Hepatocyte (in vitro differentiated cells): ENCODE measurements at places on chromosomes 1 and 21. TPM values are rescaled to one million over a fixed set of nuclear protein-coding genes. Genes with fewer than 3 reads are reported as not detected.

DNA sequence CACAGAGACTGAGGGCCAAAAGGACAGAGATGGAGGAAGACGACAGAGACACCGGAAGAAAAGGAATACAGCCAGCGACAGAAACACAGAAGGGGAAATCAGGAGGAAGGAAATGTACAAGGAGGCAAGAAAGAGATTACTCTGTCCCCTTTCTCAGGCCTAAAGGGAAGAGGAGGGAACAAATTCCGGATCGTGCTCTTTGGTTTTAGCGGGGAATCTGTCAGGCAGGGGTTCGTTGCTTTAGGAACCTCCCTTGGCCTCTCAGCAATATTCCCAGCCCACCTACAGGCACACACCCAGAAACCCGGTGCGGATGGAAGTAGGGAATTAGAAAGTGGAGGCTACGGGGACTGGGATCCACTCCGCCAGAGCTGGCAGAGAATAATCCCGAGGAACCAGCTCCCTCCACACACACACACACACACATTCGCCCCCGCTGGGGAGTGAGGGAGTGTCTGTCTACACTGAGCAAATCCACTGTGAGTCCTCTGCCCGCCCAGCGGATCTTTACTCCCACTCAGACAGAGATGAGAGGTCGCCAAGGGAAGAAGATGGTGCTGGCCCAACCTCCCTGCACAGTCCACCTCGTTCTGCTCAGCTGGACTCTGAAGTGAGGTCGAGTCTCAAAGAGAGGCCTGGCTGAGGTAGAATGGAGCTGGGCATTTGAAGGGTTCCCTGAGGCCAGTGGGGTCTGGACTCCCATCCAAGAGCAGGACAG lies 5.7 kb downstream of the TAL1 start:
- H3K27me3 ChIP-seq, result peaks cover 96% of the 10 kb centered on the region
- H3K27ac ChIP-seq, result no peak overlapping the region
- peaks cover 9% of the 10 kb centered on the region for H3K4me1 ChIP-seq
- no peak for DNase-seq
- H3K4me3 ChIP-seq, result no peak overlapping the region
- H3K36me3 ChIP-seq, result no peaks in the 10 kb centered on the region

DNA sequence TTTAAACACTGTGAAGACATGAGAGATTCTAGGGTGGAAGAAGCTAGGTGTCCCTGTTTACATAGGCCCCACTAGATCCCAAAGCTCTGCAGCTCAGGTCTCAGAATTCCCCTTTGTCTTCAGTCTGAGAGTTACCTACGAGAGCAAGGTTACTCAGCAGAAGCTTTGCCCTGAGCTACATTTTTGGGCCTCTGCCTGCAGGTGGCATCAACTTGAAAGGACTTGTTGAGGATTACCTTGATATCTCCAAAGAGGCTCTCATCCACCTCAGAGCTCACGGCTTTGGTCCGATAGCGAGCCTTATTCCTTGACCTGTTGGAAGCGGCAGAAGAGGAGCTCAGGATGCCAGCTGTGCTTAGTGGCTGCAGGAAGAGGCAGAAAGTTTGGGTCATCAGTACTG lies 7.0 kb downstream of the CFAP45 start:
- no peak overlapping the region for H3K27ac ChIP-seq
- peaks cover 6% of the 10 kb centered on the region for H3K4me1 ChIP-seq
- no peak overlapping the region for H3K4me3 ChIP-seq
- no peaks in the 10 kb centered on the region for H3K36me3 ChIP-seq

GRCh38 chr1:11838349-11839272 lies 9.0 kb downstream of the NPPA start:
- H3K27me3 ChIP-seq, result no peaks in the 10 kb centered on the region
- H3K27ac ChIP-seq, result no peak overlapping the region
- H3K4me1 ChIP-seq, result peaks cover 16% of the 10 kb centered on the region
- H3K36me3 ChIP-seq, result no peaks in the 10 kb centered on the region

GRCh38 chr1:88250915-88251314 lies 433.2 kb upstream of the PKN2 start:
- DNase-seq, result no peak
- H3K4me3 ChIP-seq, result no peak overlapping the region
- H3K27ac ChIP-seq, result no peak overlapping the region
- no peaks in the 10 kb centered on the region for H3K27me3 ChIP-seq
- H3K4me1 ChIP-seq, result no peaks in the 10 kb centered on the region
- H3K36me3 ChIP-seq, result no peaks in the 10 kb centered on the region

GRCh38 chr1:201538612-201539551 lies at the start of gene NAV1:
TSS of gene NAV1 (plus strand) at chr1:201539127. CDS start at chr1:201622885, 83,758 bp downstream.
- peak within 1 kb of the TSS; percentile 74 for H3K4me3 ChIP-seq
- no peaks in the 10 kb centered on the region for H3K36me3 ChIP-seq
- H3K27ac ChIP-seq, result peak within 1 kb of the TSS; percentile 39
- H3K4me1 ChIP-seq, result peaks cover 15% of the 10 kb centered on the region
- peaks cover 37% of the 10 kb centered on the region for H3K27me3 ChIP-seq
- peak; percentile 74 for DNase-seq

GRCh38 chr1:19892129-19892528 lies 9.9 kb downstream of the OTUD3 start:
- H3K4me3 ChIP-seq, result no peak overlapping the region
- no peaks in the 10 kb centered on the region for H3K36me3 ChIP-seq
- H3K27me3 ChIP-seq, result no peaks in the 10 kb centered on the region
- no peak overlapping the region for H3K27ac ChIP-seq

GRCh38 chr1:53314606-53315005 lies 13.3 kb downstream of the LRP8 start:
- no peaks in the 10 kb centered on the region for H3K27me3 ChIP-seq
- H3K36me3 ChIP-seq, result no peaks in the 10 kb centered on the region
- no peak overlapping the region for H3K4me3 ChIP-seq
- no peak overlapping the region for H3K27ac ChIP-seq
- H3K4me1 ChIP-seq, result peaks cover 4% of the 10 kb centered on the region

DNA sequence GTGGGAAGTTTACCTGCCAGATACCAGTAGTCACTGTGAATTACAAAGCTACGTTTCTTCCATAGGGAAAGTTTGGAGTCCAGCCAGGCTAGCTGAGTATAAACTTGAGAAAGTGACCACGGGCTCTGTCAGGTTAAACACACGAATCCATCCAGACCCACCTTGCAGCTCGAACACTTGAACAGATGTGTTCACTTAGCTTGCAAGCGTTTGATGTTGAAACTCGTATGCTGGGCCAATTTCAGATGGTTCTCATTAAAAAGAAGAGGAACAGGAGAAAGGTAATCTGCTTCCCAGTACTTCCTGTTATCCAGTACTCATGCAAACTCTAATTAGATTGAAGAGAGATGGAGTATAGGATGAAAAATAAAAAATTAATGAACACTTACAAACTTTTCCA lies 636.4 kb downstream of the SMYD3 start:
- no peak overlapping the region for H3K4me3 ChIP-seq
- DNase-seq, result no peak
- H3K27ac ChIP-seq, result peak overlapping the region; percentile 76
- peaks cover 40% of the 10 kb centered on the region for H3K4me1 ChIP-seq

DNA sequence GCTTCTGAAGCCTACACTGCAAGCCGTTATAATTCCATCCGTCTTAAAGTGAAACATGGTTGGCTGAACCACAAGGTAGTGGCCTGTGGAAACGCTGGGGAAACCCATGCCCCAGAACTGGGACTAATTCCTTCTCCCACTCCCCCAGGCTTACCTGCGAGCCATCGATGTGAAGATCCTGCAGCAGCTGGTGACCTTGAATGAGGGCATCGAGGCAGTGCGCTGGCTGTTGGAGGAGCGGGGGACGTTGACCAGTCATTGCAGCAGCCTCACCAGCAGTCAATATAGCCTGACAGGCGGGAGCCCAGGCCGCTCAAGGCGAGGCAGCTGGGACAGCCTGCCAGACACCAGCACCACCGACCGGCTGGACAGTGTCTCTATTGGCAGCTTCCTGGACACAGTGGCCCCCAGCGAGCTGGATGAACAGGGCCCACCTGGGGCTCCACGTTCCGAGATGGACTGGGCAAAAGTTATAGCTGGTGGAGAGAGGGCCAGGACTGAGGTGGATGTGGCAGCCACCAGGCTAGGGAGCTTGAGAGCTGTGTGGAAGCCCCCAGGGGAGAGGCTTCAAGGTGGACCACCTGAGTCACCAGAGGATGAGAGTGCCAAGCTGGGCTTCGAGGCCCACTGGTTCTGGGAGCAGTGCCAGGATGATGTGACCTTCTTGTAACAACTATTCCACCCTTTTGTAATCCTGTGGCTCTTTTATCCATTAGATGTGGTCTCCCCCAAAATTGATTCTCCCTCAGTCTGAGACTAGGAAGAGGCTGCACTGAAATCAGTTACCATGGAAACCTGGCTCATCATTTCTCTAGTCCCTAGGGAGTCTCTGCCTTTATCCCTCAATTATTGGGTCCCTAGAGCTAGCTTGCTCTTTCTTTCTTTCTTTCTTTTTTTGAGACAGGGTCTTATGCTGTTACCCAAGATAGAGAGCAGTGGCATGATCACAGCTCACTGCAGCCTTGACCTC lies 16.7 kb downstream of the LURAP1 start:
- H3K36me3 ChIP-seq, result no peaks in the 10 kb centered on the region
- no peak for DNase-seq
- H3K27ac ChIP-seq, result no peak overlapping the region
- no peaks in the 10 kb centered on the region for H3K27me3 ChIP-seq
- no peak overlapping the region for H3K4me3 ChIP-seq

- H3K27ac ChIP-seq, result no peak overlapping the region
- no peak overlapping the region for H3K4me3 ChIP-seq
- no peaks in the 10 kb centered on the region for H3K4me1 ChIP-seq
- peaks cover 7% of the 10 kb centered on the region for H3K27me3 ChIP-seq
- no peaks in the 10 kb centered on the region for H3K36me3 ChIP-seq
Observed at GRCh38 chr1:115564201-115564600, 77.6 kb upstream of the VANGL1 start.

DNA sequence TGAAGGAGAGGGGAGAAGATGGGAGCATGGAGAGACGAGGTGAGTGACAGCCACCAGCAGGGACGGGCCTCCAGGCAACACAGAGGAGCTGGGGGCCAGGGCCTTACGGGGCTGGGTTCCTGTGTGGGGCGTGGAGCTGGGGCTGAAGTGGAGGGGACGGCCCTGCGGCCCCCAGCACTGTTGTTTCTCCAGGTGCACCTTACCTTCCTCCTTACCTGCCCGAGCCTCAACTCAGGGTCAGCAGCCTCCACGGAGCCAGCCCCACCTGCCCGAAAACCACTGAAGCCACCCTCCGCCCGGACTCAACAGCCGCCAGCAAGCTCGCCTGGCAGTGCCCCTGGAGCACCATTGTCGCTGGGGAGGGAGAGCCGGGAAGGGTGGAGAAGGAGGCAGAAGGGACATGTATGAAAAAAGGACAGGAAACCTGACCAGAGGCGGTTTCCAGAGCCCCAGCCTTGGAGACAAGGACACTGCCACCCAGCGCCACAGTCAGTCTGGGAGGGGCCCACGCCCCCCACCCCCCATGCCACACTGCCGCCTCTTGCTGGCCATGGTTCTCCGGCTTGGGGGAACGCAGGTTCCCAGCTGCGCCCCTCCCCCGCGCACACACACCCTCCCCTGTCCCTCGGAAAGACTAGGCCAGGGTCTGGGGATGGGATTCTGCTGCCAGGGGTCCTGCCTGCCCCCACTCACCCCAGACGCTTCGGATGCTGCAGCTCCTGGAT lies 10.6 kb downstream of the PLA2G2F start:
- no peak overlapping the region for H3K27ac ChIP-seq
- no peaks in the 10 kb centered on the region for H3K27me3 ChIP-seq
- H3K4me1 ChIP-seq, result no peaks in the 10 kb centered on the region

- no peak overlapping the region for H3K27ac ChIP-seq
Observed at GRCh38 chr1:184825571-184825970, 70.9 kb upstream of the EDEM3 start.

DNA sequence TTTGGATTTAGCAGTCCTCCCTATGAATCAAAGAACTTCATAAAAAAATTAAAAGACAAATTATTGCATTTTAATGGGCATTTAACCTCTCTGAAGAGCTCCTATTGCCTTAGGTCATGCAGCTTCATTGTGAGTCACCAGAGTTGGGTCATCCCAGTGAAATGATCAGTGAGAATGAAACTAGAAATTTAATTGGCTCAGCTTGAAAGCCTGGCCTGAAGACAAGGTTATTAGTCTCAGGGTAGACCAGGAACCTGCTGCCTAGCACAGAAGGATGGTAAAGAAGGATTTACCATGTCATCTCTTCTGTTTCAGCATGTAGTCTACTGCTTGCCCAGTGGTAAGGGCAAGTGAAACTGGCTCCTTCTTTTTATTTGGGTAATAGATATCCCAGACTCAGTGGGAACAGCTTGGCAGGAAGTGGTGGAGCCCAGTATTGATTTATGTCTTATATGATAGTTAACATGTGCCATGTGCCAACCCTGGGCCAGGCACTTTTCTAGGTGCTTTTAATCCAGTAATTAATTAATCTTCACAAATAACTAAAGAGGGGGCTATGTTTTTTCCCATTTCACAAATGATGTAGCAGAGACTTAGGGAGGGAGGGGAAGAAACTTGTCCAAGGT lies 23.6 kb downstream of the LAMC2 start:
- no peaks in the 10 kb centered on the region for H3K36me3 ChIP-seq
- H3K4me1 ChIP-seq, result no peaks in the 10 kb centered on the region
- no peak overlapping the region for H3K4me3 ChIP-seq
- peak; percentile 25 for DNase-seq
- no peak overlapping the region for H3K27ac ChIP-seq
- no peaks in the 10 kb centered on the region for H3K27me3 ChIP-seq

- no peaks in the 10 kb centered on the region for H3K4me1 ChIP-seq
- no peaks in the 10 kb centered on the region for H3K27me3 ChIP-seq
- DNase-seq, result no peak
Observed at GRCh38 chr21:18630446-18630845, 226.9 kb upstream of the TMPRSS15 start.

GRCh38 chr1:50492142-50492541 lies 68.9 kb upstream of the DMRTA2 start:
- no peak overlapping the region for H3K4me3 ChIP-seq
- H3K27ac ChIP-seq, result no peak overlapping the region
- H3K27me3 ChIP-seq, result no peaks in the 10 kb centered on the region
- no peaks in the 10 kb centered on the region for H3K4me1 ChIP-seq

DNA sequence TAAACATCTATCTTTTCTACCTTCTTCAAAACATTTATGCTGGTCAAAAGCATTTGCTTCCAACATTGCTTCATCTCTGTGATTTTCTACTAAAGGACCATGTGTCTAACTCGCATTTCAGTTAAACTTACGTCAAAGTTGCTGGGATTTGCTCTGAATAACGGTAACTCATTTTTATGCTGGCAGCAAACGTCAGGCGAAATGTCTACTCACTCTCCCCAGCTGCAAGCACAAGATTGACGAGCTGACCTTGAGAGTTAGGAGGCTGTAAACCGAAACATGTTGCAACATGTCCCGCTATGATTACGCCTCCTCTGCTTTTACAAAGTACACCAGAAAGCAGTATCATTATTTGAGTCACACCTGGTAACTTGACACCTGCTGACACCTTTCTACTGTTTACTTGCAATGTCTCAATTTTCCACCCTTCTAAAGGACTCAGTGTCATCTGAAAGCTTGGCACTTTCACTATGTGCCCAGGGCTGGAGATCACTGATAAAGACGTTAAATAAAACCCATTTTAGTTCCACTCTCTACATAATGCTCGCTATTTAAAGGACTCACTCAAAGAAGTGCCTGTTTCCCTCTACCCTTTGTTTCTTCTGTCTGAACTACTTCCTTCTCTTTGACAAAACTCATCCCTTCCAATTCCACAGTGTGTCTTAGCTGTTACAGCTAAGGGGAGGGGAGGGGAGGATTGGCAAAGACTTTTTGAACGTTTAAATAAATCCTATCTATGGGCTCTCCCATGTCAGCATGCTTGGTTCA lies 111.9 kb downstream of the PTPN14 start:
- H3K27me3 ChIP-seq, result no peaks in the 10 kb centered on the region
- H3K36me3 ChIP-seq, result no peaks in the 10 kb centered on the region
- H3K27ac ChIP-seq, result peak overlapping the region; percentile 87
- peaks cover 28% of the 10 kb centered on the region for H3K4me1 ChIP-seq

The RGS18 gene
- 0.13 TPM in 1 of 2 replicates, not detected in the other for total RNA-seq

The ZSWIM5 gene
- total RNA-seq, result 4.0 and 4.1 TPM in 2 replicates

The GPR153 gene
- 6.9 and 9.1 TPM in 2 replicates for total RNA-seq

The PLXNA2 gene
- total RNA-seq, result 8.3 and 9.8 TPM in 2 replicates

The ADORA3 gene
- 0.33 and 2.0 TPM in 2 replicates for total RNA-seq
